ENCODE measurements at places on chromosomes 16 and 17.
A peak's percentile ranks its signal among the peaks of the same experiment; 100 is the strongest.

GRCh38 chr16:12467418-12468210 is 336.1 kb downstream of the CPPED1 start:
- no peak for DNase-seq

DNA sequence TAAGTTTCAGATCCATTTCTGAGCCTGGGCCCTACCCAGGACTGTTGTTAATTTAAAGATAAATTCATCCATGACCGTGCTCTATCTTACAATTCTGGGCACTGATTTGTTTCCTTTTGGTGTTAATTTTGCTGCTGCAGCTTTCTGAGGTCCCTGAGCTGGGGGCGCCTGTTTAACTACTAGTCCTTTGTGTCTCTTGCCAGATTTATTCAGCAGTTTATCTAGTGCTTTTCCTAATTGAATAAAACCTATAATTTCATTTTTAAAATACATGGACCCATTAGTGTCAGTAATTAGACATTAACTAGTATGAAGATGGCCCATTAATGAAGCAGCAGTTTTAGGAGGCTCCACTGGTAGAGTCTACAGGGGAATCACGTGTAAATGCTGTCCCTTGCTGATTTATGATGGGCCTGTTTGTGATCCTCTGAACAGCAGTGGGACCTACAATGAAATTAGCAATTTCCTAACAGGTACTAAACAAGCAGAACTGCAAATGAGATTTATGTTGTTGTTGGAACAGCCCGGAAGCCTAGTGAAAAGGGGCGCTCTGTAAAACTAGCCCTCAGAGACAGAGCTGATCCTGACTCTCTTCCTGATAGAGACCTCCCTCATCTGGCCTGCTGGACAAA is 54.7 kb downstream of the HS3ST2 start:
- no peak for DNase-seq

- DNase-seq: no peak
Observed at GRCh38 chr16:27398894-27399853, 2.8 kb upstream of the IL21R start.

- no peak for DNase-seq
Observed at GRCh38 chr17:44318077-44318892, 6.3 kb downstream of the SLC25A39 start.

GRCh38 chr17:72578817-72579470 is 458.1 kb downstream of the SOX9 start:
- no peak for DNase-seq

- peak; percentile 58 for DNase-seq
Observed at GRCh38 chr16:28317040-28317880, 24.9 kb downstream of the SBK1 start.

- DNase-seq: no peak
Observed at GRCh38 chr17:74758848-74759168, 10.4 kb downstream of the NHERF1 start.

- DNase-seq: no peak
Observed at GRCh38 chr17:15907290-15907689, 37.6 kb upstream of the ADORA2B start.

DNA sequence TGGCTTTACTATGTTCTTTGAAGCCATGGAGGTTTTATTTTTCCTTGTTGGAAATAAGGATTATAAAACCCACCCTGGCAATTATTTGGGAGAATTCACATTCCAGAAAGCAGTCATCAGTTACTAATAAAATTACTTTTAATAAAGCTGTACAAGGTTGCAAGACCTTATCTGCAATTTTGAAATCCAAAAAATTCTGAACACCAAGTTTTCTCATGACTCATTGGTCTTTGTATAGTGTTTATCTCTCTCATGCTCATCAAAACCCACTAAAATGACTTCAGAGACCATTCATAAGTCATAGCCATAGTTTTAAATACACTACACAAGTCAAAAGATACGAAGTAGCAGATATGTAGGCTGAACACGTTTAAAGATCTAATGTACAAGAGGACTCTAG is 6.0 kb upstream of the KRT38 start:
- no peak for DNase-seq

- no peak for DNase-seq
Observed at GRCh38 chr17:56011406-56012131, 141.7 kb upstream of the ANKFN1 start.

GRCh38 chr17:82412535-82413520 is 5.3 kb upstream of the HEXD start:
- DNase-seq: no peak

- no peak for DNase-seq
Observed at GRCh38 chr16:83769397-83770008, 38.3 kb upstream of the HSBP1 start.

GRCh38 chr16:72474501-72475123 is 302.7 kb upstream of the PMFBP1 start:
- DNase-seq: no peak
